ENCODE measurements at places on chromosomes 7 and 10. TPM values are rescaled to one million over a fixed set of nuclear protein-coding genes. Genes with fewer than 3 reads are reported as not detected.

The RPEL1 gene
- total RNA-seq = 0.16 TPM

The PLPP4 gene
- total RNA-seq = not detected

The CAMK2B gene
- not detected for total RNA-seq

The RBP4 gene
- not detected for total RNA-seq

The TMEM213 gene
- total RNA-seq = not detected

The RAB19 gene
- total RNA-seq = 7.2 TPM

The NEUROD6 gene
- not detected for total RNA-seq

The SFRP5 gene
- total RNA-seq = 0.24 TPM

The KLF14 gene
- not detected for total RNA-seq

The LIPK gene
- not detected for total RNA-seq

The ADAM8 gene
- 69.9 TPM for total RNA-seq

The DNAJC12 gene
- total RNA-seq = 3.0 TPM

The GDF2 gene
- not detected for total RNA-seq

The SPDYE1 gene
- not detected for total RNA-seq

The GBX1 gene
- total RNA-seq = not detected

The ASB10 gene
- total RNA-seq = not detected

The FAM25G gene
- total RNA-seq = not detected

The ACBD7 gene
- total RNA-seq = 5.2 TPM

The FAM13C gene
- not detected for total RNA-seq

The SLC16A12 gene
- not detected for total RNA-seq

The PODXL gene
- total RNA-seq = 1.3 TPM

The CALHM1 gene
- 1.8 TPM for total RNA-seq

The GIMAP5 gene
- total RNA-seq = 56.3 TPM

The MAT1A gene
- not detected for total RNA-seq

The KNDC1 gene
- total RNA-seq = 0.21 TPM

The WDFY4 gene
- 0.16 TPM for total RNA-seq

The TSPAN14 gene
- 117 TPM for total RNA-seq

The KCNIP2 gene
- total RNA-seq = 2.7 TPM

The DNAAF5 gene
- 27.0 TPM for total RNA-seq

The CYP2W1 gene
- not detected for total RNA-seq

The TRDMT1 gene
- total RNA-seq = 13.6 TPM

The OR6V1 gene
- not detected for total RNA-seq

The NPC1L1 gene
- total RNA-seq = not detected

The MRLN gene
- not detected for total RNA-seq

The NUDT13 gene
- total RNA-seq = 1.7 TPM

The FAM171A1 gene
- 4.0 TPM for total RNA-seq

The PIK3CG gene
- total RNA-seq = 55.6 TPM

The NT5C3A gene
- total RNA-seq = 45.8 TPM

The WNT8B gene
- 0.18 TPM for total RNA-seq

The NHLRC2 gene
- total RNA-seq = 24.6 TPM

The SVOPL gene
- 3.5 TPM for total RNA-seq

The LRGUK gene
- total RNA-seq = 0.13 TPM

The SDK1 gene
- total RNA-seq = 0.05 TPM

The OPN4 gene
- not detected for total RNA-seq

The TSPAN33 gene
- total RNA-seq = 2.7 TPM

The TFR2 gene
- total RNA-seq = 14.5 TPM
